ENCODE measurements at places on chromosomes 3 and 15. TPM values are rescaled to one million over a fixed set of nuclear protein-coding genes. Genes with fewer than 3 reads are reported as not detected.

CYP1A2 gene
- total RNA-seq, result not detected

ZBTB20 gene
- 13.0 TPM for total RNA-seq

MRAS gene
- 32.7 TPM for total RNA-seq

TNIK gene
- total RNA-seq, result 6.0 TPM

CPA3 gene
- not detected for total RNA-seq

SLCO3A1 gene
- 4.0 TPM for total RNA-seq

USP50 gene
- not detected for total RNA-seq

ZBED2 gene
- not detected for total RNA-seq

RAB8B gene
- total RNA-seq, result 20.5 TPM

FOXB1 gene
- total RNA-seq, result not detected

GREM1 gene
- not detected for total RNA-seq

GABRB3 gene
- total RNA-seq, result not detected

PTH1R gene
- 4.9 TPM for total RNA-seq

DCBLD2 gene
- 808 TPM for total RNA-seq

ACTC1 gene
- 0.29 TPM for total RNA-seq

EDC3 gene
- 5.8 TPM for total RNA-seq

SI gene
- not detected for total RNA-seq

FMN1 gene
- 0.36 TPM for total RNA-seq

CELSR3 gene
- 5.8 TPM for total RNA-seq

SPINK8 gene
- not detected for total RNA-seq

RNF13 gene
- 49.5 TPM for total RNA-seq

MTMR10 gene
- 20.9 TPM for total RNA-seq

SNX1 gene
- 30.7 TPM for total RNA-seq

RNU5B-1 gene
- not detected for total RNA-seq

EXD1 gene
- not detected for total RNA-seq

RASGRP1 gene
- 1.5 TPM for total RNA-seq

EPHA6 gene
- total RNA-seq, result not detected

SQOR gene
- total RNA-seq, result 21.7 TPM

CCDC33 gene
- total RNA-seq, result 0.24 TPM

BOC gene
- total RNA-seq, result 4.5 TPM

PIGB gene
- total RNA-seq, result 15.1 TPM

IGF2BP2 gene
- 29.7 TPM for total RNA-seq

IGSF10 gene
- total RNA-seq, result 0.31 TPM

ACKR2 gene
- total RNA-seq, result not detected

HRG gene
- total RNA-seq, result not detected

DZIP1L gene
- total RNA-seq, result 14.4 TPM

CLSTN2 gene
- 6.3 TPM for total RNA-seq

TCTA gene
- total RNA-seq, result 45.8 TPM

Measured in A172 (cell line).